ENCODE measurements at places on chromosomes 3 and 15. TPM values are rescaled to one million over a fixed set of nuclear protein-coding genes. Genes with fewer than 3 reads are reported as not detected.

DNA sequence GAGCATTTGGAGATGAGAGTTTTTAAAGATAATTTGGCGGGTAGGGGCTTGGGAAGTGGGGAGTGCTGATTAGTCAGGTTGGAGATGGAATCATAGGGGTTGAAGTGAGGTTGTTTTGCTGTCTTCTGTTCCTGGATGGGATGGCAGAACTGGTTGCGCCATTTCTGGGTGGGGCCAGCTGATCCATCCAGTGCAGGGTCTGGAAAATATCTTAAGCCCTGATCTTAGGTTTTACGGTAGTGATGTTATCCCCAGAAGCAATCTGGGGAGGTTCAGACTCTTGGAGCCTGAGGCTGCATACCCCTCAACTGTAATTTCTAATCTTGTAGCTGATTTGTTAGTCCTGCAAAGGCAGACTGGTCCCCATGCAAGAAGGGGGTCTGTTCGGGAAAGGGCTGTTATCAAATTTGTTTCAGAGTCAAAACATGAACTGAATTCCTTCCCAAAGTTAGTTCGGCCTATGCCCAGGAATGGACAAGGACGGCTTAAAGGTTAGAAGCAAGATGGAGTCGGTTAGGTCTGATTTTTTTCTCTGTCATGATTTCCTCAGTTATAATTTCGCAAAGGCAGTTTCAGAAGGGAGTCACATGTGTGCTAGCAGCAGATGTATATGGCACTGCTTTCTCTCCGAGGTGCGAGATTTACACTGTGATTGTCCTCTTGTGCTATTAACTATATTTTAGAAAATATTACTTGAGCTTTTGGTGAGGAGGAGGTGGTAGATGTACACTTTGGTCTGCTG lies 540.4 kb downstream of the EDEM1 start:
- no peaks in the 10 kb centered on the region for H3K27me3 ChIP-seq
- H3K36me3 ChIP-seq, result no peaks in the 10 kb centered on the region
- no peak overlapping the region for H3K4me3 ChIP-seq
- DNase-seq, result no peak
- H3K27ac ChIP-seq, result no peak overlapping the region
- no peaks in the 10 kb centered on the region for H3K4me1 ChIP-seq

DNA sequence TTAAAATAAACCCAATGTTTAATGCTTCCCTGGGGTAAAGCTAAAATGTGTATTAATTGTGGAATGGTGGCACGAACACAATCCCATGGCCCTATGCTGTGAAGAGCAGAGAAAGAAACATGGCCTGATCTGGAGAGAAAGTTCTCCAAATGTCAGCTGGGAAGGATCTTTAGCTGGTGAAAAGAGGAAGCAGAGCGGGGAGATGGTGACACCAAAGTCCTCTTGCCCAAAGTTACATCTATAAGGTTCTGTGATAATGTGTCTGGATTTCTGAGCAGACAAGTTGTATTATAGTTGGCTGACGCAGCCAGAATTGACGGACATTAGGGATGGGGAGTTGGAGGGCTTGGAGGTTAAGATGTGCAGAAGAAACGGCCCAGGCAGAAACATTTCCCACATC lies 196.2 kb downstream of the CHST2 start:
- DNase-seq, result no peak
- no peaks in the 10 kb centered on the region for H3K4me1 ChIP-seq
- H3K27me3 ChIP-seq, result peaks cover 7% of the 10 kb centered on the region
- no peak overlapping the region for H3K27ac ChIP-seq
- no peaks in the 10 kb centered on the region for H3K36me3 ChIP-seq
- H3K4me3 ChIP-seq, result no peak overlapping the region

DNA sequence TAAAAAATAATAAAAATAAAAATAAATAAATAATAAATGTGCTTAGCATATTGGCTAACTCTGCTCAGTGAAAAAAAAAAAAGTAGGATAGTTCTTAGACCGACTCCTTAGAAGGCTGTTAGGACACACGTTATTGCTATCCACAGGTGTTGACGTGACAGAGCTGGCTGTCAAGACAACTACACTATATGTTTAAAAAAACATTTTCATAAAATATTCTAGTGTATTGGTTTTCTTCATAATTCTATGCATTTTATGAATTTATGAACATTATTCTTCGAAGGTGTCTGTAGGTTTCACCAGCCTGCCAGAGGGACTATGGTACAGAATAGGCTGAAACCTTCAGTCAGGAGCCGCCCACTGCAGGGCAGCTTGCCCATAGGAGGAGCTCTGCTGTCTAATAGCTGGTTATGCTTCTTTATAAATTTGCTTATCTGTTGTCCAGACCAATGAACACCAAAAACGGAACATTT lies 9.2 kb downstream of the TM4SF1 start:
- no peaks in the 10 kb centered on the region for H3K36me3 ChIP-seq
- no peak for DNase-seq
- no peak overlapping the region for H3K27ac ChIP-seq
- no peak overlapping the region for H3K4me3 ChIP-seq

The TMC3 gene
- not detected for total RNA-seq

GRCh38 chr3:45573591-45573990 lies 21.0 kb upstream of the LIMD1 start:
- H3K4me1 ChIP-seq, result no peaks in the 10 kb centered on the region
- H3K27ac ChIP-seq, result no peak overlapping the region
- H3K36me3 ChIP-seq, result no peaks in the 10 kb centered on the region
- no peak overlapping the region for H3K4me3 ChIP-seq

The ITIH1 gene
- 0.37 TPM for total RNA-seq

DNA sequence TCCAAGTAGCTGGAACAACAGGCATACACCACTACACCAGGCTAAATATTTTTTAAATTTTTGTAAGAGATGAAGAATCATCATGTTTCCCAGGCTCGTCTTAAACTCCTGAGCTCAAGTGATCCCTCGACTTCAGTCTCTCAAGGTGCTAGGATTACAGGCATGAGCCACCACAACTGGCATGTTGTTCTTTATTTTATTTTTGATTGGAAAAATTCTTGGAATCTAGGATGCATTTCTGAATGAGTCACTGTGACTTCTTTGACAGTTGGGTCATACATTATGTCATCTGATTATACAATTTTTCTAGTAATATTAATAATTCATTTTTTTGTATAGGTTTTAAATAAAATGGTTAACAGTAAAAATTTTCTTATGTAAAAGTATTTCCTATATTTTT lies 870.2 kb downstream of the SI start:
- no peak overlapping the region for H3K4me3 ChIP-seq
- no peaks in the 10 kb centered on the region for H3K36me3 ChIP-seq
- no peaks in the 10 kb centered on the region for H3K27me3 ChIP-seq

- no peaks in the 10 kb centered on the region for H3K36me3 ChIP-seq
- H3K27me3 ChIP-seq, result no peaks in the 10 kb centered on the region
- DNase-seq, result no peak
- no peak overlapping the region for H3K27ac ChIP-seq
- H3K4me1 ChIP-seq, result no peaks in the 10 kb centered on the region
Measured at GRCh38 chr3:19250959-19251610, 102.8 kb downstream of the KCNH8 start.

- DNase-seq, result peak; percentile 26
- H3K4me3 ChIP-seq, result no peak overlapping the region
- 0 out of 2 replicates have a peak, but pooled peaks cover 6% of the 10 kb centered on the region for H3K27me3 ChIP-seq
- no peaks in the 10 kb centered on the region for H3K36me3 ChIP-seq
Measured at GRCh38 chr3:159266779-159267178, 464.9 kb downstream of the MFSD1 start.

Data from HCT116 (cell line).